ENCODE measurements at places on chromosomes 13 and 19.

DNA sequence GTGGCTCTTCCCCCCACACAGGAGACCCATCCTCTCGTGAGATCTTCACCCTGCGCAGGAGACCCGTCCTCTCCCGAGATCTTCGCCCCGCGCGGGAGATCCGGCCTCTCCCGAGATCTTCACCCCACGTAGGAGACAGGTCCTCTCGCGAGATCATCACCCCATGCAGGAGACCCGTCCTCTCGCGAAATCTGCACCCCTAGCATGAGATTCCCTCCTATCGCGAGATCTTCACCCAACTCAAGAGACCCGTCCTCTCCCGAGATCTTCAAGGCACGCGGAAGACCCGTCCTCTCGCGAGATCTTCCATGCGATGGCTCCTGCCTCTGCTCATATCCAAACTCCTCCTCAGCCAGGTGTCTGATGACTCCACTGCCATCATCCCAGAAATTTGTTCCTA lies 24.3 kb downstream of the LAIR2 start:
- DNase-seq = no peak

GRCh38 chr19:29450306-29450705 lies 75.5 kb upstream of the VSTM2B start:
- no peak for DNase-seq

DNA sequence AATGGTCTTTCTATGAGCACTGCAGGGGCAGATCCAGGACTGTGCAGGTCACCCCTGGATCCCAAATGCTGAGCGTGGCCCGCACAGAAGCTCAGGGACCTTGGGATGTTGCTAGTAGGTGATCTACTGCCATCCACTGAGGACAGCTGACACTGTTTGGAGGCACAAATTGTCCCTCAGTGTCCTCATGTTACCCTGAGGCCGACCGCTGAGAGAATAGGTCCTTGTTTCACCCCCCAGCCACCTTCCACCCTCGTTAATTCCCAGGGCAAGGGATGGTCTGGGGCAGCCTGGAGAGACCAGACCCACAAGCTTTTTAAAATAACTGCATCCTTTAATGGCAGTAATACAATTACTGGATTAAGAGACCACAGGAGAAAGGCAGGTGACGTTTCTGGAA lies 15.4 kb upstream of the TMEM160 start:
- no peak for DNase-seq

GRCh38 chr13:114145256-114145655 lies 12.8 kb upstream of the RASA3 start:
- DNase-seq = no peak

DNA sequence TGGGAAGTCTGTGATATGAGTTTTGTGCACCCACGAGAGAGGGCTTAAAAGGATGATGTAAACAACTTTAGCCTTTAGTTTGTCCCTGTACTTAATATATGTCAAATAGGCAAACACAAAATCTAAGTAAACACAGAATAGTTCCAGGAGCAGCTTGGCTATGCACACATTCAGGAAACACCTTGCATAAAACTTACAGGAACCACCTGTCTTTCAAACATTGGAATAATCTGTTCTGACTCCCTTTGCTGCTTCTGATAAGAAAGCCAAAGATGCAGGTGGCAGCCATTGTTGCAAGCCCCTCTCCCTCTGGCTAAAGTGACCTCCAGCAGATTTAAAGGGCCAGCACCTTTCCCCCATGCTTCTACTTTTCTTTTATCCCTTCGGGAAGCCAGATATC lies 4.7 kb downstream of the EEF1AKMT1 start:
- no peak for DNase-seq

GRCh38 chr19:29171525-29171924 lies 41.4 kb downstream of the UQCRFS1 start:
- no peak for DNase-seq

DNA sequence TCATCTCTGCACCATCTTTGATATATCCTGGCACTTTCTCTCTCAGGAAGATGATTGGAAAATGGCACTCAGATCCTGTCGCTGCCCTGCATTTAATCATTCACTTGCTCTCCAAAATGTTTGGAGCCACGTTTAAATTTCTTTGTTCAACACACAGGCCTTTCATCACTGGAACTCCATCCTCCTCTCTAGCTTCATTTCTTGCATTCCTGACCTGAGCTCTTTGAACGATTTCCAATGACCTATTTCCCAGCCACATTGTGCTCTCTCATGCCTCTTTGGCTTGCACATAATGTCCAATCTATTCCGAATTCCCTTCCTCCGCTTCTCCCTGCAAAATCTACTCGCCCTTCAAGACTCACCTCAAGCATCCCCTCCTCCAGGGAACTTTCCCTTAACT lies 287.4 kb upstream of the NBEA start:
- DNase-seq = no peak

DNA sequence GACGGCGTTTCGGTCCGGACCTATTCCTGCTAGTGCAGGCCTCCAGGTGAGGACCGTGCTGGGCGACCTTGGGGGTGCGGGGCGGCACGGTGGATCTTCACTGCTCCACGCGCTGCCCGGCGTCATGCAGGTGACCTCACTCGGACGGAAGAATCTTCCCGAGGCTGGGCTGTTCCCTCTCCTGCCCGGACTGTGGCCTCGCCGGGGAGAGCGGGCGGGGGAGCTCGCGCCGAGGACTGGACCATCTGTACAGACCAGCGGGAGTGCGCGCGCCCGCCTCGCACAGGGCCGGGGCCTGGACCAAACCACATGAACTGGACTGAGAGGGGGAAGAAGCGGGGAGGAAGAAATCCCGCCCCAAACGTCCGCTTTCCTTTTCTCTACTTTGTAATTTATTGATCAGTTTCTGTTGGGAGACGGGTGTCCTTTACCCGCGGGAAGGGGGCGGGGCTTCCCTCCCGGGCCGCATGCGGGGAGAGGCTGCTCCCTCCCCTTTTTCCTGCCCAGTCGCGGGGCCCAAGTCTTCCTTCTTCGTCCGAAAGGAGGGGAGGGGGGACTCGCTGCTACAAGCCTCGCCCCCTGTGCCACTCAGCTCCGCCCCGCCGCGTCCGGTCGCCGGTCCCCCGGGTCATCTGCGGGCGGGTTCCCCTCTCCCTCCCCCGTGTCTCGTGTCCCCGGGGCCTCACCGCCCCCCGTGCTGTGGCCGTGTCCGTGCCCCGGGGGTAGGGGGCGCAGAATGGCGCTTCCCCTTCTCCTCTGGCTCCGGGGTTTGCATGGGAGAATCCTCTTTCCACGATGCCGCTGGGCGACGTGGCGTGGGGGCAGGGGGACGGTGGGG lies 4.9 kb downstream of the HRC start:
- DNase-seq = no peak

- no peak for DNase-seq
These were observed 26.8 kb downstream of the SKA3 start for GRCh38 chr13:21149568-21149967.

GRCh38 chr13:101681834-101682233 lies 229.4 kb downstream of the ITGBL1 start:
- DNase-seq = no peak

GRCh38 chr13:69044629-69045028 lies 1063.0 kb upstream of the ATXN8OS start:
- DNase-seq = no peak

DNA sequence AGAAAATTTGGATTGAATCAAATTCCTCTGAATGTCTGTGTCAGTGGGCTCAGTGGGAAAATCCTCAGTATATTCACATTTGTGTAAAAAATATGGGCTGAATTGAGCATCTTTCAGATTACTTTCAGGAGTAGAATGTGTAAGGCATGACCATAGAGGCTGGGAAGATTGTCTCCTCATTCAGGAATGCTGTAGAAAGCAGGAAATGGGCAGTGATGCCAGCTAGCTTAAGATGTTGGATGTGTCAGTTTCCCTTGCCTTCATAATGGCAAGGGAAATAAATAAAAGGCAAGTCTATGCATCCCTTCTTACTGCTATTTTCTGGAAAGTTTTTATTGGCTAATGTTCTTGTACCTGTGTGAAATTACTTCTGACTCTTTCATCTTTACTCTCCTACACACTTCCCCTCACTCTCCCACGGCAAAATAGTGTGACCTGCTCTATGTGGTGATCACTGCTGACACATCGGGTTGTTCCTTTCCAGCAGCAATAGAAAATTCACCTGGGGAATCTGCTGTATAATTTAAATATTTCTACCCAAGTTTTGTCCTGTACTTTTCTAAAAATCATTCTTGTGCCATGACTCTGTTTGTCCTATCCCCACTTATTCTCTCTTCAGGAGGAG lies 103.2 kb downstream of the LMO7 start:
- DNase-seq = no peak

DNA sequence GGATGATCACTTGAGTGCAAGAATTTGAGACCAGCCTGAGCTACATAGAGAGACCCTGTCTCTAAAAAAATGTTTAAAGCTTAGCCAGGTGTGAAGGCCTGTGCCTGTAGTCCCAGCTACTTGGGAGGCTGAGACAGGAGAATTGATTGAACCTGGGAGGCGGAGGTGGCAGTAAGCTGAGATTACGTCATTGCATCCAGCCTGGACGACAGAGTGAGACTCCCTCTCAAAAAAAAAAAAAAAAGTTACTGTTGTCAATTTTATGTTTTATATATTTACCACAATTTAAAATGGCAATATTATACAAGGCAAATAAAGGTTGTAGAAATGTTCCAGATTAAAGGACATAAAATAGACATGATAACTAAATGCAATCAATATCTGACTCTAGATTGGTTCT lies 29.2 kb downstream of the WDR87 start:
- no peak for DNase-seq
